Stimulated activated CD4-positive, alpha-beta T cell treated with anti-CD3 and anti-CD28 coated beads, TNF-alpha, amount 100 ng/mL, for 4 hours (primary cell): ENCODE measurements at places on chromosomes 1 and 21.

DNA sequence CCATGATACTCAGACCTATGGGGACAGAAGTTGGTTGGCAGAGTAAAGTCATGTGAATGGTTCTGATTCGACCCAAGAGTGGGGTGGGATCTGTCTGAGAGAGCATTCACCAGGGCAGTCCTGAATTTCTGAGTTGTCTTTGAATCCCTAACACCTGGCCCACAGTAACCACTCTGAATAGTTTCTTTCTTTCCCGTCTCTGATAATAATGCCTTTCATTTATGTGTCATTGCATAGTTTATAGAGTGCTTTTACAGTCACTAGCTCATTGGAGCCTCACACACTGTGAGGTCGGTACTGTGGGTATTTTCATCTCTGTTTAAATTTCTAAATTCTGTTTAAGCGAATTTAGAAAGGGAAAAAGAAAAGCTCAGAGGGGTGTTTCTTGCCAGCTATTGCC is 147.1 kb downstream of the C1orf21 start:
- DNase-seq = no peak

GRCh38 chr1:76035053-76035452 is 39.5 kb upstream of the ST6GALNAC3 start:
- DNase-seq = no peak

GRCh38 chr1:15303935-15304334 is 56.9 kb downstream of the FHAD1 start:
- DNase-seq = no peak

DNA sequence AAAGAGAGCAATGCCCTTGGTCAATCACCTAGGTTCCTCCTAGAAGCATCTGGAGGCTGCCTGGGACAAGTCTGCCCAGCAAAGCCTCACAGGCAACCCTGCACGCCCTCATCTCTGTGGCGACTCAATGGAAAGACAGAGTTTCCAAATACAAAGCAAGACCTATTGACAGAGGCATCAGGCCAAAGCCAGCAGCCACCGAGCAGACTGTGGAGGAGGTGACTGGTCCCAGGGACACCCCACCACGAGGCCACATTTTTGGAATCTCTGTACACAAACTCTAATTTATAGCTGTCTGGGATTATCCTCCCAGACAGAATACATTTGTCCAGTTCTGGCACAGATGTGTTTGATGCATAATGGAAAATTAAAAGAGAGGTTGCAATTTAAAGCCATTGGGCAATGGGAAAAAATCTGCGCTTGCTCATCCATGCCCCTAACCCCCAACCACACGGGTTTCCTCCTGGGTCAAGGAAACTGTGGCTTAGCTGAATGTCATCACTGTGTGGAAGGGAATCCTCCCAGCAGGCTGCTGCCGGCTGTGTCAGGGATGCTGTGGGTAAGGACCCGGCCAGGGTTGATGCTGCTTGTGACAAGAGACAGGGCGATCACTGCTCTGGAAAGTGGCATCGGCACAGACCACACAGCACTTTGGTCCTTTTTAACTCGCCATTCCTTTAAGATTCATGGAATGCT is 14.3 kb downstream of the TSPAN2 start:
- no peak for DNase-seq

- DNase-seq = no peak
These were observed 34.6 kb downstream of the NR5A2 start for GRCh38 chr1:200062143-200062542.

GRCh38 chr1:154998818-154999570 is 3.6 kb upstream of the ZBTB7B start:
- no peak for DNase-seq

DNA sequence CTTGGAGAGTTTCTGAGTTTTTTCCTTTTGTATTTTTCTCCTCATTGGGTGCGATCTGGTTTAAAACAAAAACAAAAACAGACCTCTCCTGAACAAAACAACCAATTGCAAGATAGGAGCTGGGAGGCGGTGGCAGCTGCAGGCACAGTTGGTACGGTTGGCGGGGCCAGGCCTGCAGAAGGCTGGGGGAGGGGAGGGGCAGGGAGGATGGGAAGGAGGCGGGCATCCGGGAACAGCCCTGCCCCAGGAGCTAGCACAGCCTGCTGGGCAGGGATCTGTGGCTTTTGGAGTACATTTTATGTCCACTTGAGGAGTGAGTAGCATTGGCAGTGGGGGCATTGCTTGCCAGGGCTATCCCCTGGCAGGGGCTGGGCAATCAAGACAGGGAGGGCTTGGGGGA is 5.2 kb downstream of the CAPN9 start:
- no peak for DNase-seq

DNA sequence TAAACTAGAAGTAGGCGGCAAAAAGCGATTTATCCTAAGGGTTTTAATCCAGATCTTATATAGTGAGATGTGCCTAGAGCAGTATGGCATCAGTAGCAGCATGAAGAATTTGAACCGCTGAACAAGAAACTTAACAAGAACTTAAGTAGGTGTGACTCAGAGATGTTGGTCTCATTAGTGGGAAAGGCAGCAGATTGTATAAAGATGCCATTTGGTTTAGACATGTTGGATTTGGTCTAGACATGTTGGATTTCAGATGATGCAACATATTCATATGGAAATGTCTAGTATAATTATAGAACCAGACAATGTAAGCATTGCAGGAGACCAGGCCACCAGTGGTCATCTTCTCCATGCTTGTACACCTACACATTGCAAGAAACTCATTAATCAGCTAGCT is 42.1 kb upstream of the ZP4 start:
- no peak for DNase-seq

DNA sequence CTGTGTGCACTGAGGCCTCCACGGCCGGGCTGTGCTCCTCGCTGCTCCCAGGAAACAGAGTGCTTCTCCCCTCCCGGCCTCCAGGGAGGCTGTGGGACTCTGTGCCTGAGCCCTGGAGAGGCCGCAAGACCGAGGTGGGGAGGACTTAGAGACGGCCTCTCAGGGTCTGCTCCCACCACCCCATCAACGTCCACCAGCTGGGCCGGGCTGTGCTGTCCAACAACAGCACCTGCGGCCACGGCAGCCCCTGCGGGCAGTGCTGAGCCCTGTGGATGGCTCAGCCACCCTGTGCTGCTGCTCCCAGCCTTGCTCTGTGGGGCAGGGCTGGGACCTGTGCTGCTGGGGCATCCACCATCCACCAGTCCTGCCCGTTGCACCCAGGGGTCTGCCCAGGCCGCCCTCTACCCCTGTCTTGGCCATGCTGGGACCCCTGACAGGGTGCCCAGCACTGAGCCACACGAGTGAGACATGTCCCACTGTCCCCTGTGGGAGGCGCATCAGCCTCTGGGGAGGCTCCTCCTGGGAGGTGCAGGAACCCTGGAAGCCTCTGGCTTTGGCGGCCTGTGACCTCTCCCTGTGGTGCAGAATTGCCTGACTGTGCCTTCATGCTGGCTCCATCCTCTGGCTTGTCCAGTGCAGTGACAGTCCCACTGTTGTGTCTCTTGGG is 31.2 kb upstream of the LRRC3 start:
- DNase-seq = no peak

- no peak for DNase-seq
These were observed 48.9 kb downstream of the SLC35D1 start for GRCh38 chr1:67005068-67005467.

DNA sequence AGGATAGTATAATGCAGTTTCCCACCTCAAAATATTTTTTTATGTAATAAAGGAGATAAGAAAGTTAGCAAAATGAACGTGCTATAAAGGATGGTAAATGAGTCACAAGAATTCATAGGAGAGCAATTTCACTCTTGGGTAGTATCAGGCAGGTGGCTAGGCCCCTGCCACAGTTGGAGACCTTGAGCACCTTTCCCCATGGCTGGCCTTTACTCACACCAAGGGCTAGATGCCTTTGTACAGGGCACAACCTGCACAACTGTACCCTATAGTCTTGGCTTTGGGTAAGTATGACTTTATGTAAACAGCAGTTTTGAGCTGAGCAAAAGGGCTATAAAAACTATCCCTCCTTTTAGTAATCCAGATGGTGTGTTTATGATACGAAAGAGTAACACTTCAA is 85.1 kb downstream of the CTH start:
- DNase-seq = no peak

- DNase-seq = no peak
These were observed 21.0 kb downstream of the SDE2 start for GRCh38 chr1:225977937-225978748.

DNA sequence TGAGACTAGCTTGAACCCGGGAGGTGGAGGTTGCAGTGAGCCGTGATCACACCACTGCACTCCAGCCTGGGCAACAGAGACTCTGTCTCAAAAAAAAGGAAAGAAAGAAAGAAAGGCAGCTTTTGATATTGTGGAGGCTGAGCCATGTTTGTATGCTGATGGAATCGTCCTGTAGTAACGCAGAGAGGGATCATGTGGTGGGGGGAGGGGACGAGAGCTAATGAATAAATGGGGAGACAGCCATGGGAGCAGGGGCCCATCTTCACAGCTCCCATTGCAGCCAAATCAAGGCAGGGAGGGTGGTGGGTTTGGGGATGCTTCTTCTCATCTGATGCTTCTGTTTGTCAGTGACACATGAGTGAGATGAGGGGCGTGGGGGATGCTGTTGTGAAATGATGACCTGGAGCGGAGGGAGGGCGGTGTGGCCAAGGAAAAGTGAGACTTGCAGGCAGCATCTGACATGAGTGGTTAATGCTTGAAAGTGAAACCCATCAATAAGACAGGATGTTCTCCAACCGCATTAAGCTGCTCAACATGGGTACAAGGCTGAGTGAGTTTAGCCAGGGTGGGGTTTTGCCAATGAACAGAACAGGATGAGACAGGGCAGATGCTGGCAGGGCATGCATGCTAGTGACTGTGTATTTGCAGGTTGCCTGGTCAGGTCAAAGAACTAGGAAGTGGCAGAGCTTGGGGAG is 16.7 kb downstream of the SPATA21 start:
- DNase-seq = peak; percentile 23

GRCh38 chr1:23673086-23673813 is 18.4 kb upstream of the RPL11 start:
- no peak for DNase-seq

DNA sequence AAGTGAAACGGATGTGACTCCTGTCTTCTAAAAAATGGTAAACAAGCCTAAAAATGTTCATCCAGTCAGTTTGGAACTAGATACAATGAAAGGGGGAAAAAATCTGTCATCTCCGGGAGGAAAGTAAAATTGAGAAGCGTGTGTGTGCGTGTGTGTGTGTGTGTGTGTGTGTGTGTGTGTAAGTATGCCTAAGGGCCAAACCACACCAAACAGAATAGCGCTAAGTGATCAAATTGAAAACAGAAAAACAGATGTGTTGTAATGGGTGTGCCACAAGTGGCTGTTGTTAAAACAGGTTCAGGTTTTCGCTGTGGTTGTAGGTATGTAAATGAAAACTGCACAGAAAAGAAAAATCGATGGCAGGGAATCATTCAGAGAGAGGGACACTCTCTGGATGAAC is 106.7 kb downstream of the RNF220 start:
- DNase-seq = no peak

DNA sequence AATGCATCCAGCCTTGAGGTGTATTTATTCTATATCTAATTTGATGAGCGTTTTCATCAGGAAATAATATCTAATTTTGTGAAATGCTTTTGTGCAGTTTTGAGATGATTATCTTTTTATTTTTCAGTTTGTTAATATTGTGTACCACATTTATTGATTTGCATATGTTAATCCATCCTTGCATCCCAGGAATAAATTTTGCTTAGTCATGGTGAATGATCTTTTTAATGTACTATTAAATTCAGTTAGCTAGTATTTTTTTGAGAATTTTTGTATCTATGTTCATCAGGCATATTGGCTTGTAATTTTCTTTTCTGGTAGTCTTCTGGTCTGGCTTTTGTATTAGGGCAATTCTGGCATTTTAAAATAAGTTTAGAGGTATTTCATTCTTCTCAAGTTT is 697.5 kb upstream of the ADGRL4 start:
- DNase-seq = no peak

- DNase-seq = no peak
These were observed 2.8 kb upstream of the SPSB1 start for GRCh38 chr1:9289711-9290485.

GRCh38 chr1:69921486-69921885 is 283.9 kb downstream of the LRRC40 start:
- no peak for DNase-seq

DNA sequence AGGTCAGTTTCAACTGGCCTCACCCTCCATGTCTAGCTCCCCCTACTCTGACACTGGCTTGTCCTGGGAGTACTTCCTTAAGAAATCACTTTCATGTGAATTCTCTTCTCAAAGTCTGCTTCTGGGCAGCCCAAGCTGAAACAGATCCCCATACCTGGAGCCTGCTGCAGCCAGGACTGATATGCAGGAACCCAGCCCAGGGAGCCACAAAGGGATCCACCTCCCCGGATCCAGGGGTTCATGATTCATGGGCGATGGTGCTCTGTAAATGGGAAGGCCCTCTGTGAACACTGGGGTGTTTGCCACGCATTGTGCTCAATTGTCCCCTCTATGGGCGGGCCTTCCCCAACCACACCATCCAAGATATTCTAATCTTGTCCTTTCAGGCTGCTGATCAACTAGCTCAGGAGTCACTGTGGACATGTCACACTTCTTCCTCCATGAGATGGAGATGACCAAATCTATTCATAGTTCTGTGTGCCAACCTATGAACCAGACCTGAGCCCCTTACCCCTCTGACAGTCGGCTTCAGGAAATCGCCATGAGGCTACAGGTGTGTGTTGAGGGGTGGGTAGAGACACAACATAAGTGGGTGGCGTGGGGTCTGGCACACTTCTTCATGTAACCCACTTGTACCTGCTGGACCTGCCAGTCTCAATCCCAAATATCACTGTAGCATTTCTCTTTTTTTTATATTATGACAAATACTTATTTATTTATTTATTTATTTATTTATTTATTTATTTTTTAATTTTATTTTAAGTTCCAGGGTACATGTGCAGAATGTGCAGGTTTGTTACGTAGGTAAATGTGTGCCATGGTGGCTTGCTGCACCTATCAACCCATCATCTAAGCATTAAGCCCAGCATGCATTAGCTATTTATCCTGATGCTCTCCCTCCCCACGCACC is 41.8 kb downstream of the RUNX3 start:
- DNase-seq = no peak

GRCh38 chr1:25028907-25029599 is 99.0 kb upstream of the RUNX3 start:
- no peak for DNase-seq
